Sigmoid colon (tissue), 7 donors: ENCODE measurements at places on chromosomes 1 and 21. TPM values are rescaled to one million over a fixed set of nuclear protein-coding genes. Genes with fewer than 3 reads are reported as not detected.

GRCh38 chr1:25123551-25123950 is 108.8 kb downstream of the SYF2 start:
- DNase-seq: no peak

GRCh38 chr1:176101951-176102642 is 105.0 kb downstream of the COP1 start:
- DNase-seq: no peak

TDRD5 gene
- total RNA-seq: not detected

GRCh38 chr1:64701886-64702285 is 43.0 kb upstream of the RAVER2 start:
- no peak for DNase-seq

GRCh38 chr1:101162736-101163735 is 73.8 kb upstream of the S1PR1 start:
- DNase-seq: no peak

DNA sequence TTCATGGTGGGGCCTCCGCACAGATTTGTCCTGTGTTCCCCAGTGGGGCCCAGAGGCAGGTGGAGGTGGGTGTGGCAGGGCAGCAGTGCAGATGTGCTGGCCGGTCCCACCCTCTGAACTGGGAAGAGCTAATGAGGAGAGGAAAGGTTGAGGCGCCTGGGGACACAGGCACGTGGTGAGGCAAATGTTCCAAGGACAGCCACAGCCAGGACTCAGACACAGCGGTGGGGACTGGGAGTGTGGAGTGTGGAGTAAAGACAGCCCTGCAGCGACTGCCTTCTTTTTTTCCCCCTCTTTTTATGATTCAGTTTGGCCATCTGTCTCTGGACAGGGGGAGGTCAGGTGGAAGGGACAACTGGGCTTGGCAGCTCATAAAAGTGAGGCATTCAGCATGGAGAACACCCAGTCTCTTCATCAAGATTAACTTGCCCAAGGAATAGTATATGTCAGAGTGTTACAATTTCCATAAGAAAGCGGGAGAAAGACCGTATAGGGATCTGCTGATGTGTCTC is 104.2 kb upstream of the GCLM start:
- no peak for DNase-seq

CRYAA gene
- not detected for total RNA-seq

DNA sequence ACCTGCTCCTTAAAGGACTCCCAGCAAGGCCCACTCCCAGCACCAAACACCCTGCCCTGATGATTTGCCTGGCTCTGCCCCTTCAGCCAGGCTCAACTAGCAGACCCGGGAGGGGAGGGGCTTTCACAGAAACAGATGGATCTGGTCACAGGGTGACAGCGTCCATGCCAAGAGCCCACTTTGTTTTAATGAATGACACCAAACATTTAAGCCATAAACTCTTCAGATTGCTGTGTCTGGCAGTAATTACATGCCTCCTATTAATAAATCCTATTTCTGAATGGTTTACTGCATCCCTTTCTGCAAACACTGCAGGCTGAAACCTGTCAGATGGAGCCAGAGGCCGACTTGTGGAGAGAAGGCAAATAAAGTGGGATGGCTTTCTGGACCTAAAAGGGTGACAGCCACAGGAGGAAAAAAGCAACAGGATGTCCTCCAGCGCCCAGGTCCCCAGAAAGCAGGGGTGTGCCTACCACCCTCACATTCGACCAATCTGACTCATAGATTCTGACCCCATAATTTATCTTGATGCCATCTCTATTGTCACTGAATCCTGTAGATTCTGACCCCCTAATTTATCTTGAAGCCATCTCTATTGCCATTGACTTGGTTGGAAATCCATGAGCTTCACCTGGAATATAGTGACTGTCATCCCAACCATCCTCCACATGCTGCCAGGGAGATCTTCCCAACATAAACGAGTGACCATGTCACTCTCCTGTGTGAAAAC is 200.9 kb downstream of the PLPP3 start:
- DNase-seq: peak; percentile 62

DNA sequence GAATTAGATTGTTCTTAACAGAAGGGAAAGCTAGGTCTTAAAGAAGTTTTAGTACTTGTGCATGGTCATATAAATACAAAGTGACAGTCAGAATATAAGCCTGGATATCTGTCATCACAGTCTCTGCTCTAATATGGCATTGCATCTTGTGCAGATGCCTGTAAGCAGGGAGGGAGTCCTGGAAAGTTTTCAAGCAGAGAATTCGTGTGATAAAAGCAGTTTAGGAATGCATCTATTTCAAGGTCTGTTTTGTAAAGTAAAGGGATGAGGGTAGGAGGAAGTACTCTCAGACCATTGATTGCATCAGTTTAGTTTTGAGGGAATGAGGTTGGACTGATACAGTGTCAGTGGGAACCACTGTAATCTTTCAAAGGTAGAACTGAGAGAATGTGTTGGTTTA is 30.6 kb downstream of the IARS2 start:
- no peak for DNase-seq

GRCh38 chr1:214404154-214404553 is 123.2 kb downstream of the SMYD2 start:
- no peak for DNase-seq

MNDA gene
- total RNA-seq: 7.7 TPM

DNA sequence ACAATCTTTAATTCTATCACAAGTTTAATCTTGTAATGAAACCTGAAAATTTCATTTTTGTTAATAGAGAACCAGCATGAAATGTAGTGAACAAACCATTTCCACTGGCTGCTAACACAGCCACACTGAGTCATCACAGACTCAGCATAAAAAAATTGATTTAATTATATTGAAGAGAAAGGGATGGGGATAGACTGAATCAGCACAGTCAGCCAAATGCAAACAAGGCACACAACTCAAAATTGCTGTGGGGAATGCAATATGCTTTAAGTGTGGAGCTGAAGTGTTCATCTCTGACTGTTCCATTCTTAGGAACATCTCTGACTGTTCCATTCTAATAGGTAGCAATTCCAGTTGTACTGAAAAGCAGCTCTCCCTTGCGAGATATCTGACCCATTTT is 299.8 kb downstream of the MRPL39 start:
- no peak for DNase-seq

AKR7A3 gene
- 1.9 TPM for total RNA-seq

GRCh38 chr1:150493175-150493574 is 6.0 kb downstream of the TARS2 start:
- peak; percentile 32 for DNase-seq

GRCh38 chr1:93556291-93556690 is 108.4 kb downstream of the FNBP1L start:
- no peak for DNase-seq

DNA sequence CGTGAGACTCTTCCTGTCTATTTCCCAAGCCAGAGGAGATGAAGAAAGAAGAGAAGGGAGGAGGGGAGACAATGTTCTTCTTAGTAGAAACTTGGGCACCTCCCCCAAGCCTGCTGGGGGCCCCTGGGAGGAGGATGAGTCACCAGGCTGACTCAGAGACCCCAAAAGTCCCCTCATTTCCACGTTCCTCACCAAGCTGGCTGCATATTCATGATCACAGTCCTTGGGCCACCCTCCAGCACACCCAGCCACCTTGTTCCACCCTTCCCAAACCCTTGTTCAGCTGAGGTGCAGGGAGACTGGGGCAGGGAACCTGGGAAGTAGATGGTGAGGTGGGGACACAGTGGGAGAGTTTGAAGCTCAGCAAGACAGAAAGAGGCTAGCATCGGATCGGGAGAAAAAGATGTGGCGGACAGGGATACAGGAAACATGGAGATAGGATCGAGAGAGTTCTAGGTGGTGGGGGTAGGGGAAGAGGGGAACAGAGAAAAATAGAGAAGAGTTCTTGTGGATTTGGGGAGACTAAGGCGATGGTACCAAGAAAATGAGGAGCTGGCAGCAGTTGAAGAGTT is 712 bp downstream of the RAB13 start:
- DNase-seq: peak; percentile 86

UMODL1 gene
- not detected for total RNA-seq

- DNase-seq: no peak
These were observed 313.0 kb upstream of the PLXNA2 start for GRCh38 chr1:208557046-208557722.

GRCh38 chr1:43557744-43558245 is 27.1 kb downstream of the PTPRF start:
- DNase-seq: peak; percentile 78

- DNase-seq: peak; percentile 14
These were observed 7.8 kb upstream of the PTPRF start for GRCh38 chr1:43522776-43523480.

DNA sequence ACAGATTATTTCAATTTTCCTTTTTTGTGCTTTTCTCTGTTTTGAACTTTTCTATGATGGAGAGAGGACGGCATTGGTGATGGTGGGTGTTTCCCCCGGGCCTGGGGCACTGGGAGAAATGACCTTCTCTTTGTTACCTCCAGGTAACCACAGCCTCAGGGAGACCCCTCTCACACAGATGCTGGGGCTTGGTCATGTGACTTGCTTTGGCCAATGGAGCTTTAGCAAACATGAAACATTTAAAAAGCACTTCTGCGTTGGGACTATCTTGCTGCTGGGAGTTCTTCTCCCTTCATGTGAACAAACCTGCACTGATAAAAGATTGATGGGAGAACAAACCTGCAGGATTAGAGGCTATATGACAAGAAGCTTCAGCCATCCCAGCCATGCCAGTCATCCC is 122.9 kb downstream of the NGF start:
- no peak for DNase-seq

DNA sequence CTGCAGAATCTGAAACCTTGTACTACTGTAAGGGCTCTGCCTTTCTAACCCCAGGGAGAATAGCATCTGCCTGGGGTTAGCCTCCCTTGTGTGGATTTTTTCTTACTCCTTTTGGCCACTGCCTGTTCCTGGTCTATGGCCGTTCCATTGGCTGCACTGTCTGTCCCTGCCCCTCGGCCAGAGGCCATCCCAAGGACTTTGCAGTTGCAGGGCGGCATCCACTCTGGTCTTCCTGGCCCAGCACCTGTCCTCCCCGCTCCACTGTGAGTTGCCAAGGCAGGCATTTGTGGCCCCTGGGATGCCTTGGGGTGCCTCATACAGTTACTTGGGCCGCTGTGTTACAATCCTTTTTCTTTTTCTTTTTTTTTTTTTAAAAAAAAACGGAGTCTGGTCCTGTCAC is 45.8 kb downstream of the PDE9A start:
- peak; percentile 40 for DNase-seq

- peak; percentile 42 for DNase-seq
These were observed 366.9 kb upstream of the VAMP3 start for GRCh38 chr1:7404046-7404742.

GRCh38 chr1:11790880-11791715 is 14.7 kb downstream of the MTHFR start:
- peak; percentile 97 for DNase-seq

PROK1 gene
- total RNA-seq: 3.2 TPM

PYHIN1 gene
- 0.82 TPM for total RNA-seq

DNA sequence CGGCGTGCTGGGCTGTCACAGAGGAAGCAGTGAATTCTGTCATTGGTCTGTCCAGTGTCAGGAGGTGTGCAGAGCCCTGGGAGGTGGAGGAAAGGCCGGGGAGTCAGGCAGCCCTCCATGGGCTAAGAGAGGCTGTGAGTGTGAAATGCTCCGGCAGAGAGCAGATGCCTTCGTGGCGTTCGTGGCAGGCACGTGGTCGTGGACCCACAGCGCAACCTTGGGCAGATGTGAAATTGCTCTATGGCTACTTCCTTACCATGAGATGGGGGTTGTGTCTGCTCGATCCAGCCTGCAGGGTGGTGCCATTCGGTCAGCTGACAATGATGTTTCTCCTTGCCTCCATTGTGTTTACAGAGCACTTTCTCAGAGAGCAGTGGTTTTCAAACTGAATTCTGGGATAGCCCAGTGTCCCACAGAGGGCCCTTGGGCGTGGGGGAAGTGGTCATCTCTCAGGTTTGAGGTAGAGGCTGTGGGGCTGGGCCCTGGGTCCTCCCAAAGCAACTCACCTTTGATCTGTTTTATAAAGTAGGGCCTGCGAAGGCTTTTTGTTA is 27.9 kb downstream of the TNFRSF1B start:
- DNase-seq: no peak

- no peak for DNase-seq
These were observed 258.7 kb downstream of the AGBL4 start for GRCh38 chr1:49765034-49765433.

GRCh38 chr1:15803380-15803779 is 4.1 kb downstream of the UQCRHL start:
- DNase-seq: no peak

CHRM3 gene
- total RNA-seq: 63.8 TPM

GRCh38 chr21:46448108-46448507 is 10.6 kb upstream of the DIP2A start:
- no peak for DNase-seq

- no peak for DNase-seq
These were observed 52.6 kb downstream of the ABCA4 start for GRCh38 chr1:94068096-94068998.

DNA sequence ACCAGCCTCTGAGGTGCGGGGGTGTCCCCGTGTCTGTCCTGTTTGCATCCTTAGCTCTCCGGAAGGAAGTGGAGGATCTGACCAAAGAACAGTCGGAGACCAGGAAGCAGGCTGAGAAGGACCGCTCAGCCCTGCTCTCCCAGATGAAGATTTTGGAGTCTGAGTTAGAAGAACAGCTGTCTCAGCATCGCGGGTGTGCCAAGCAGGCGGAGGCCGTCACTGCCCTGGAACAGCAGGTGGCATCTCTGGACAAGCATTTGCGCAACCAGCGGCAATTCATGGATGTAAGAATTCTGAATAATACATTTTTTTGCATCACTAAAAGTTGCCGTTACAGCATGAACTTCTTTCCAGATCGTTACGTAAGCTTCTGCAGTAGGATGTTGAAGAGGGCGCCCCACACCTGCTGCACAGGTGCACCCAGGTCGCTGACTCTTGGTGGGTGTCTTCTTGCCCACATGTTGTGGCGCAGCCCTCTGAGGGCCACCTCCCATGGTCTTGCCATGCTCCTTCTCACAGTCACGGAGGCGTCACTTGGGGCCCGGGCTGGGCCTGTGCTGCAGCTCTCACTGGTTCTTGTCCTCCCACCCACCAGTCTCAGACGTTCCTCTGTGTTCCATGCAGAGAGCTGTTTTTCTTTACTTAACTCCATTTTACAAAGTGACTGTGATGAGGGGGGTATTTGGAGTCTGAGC is 61.3 kb upstream of the DIP2A start:
- no peak for DNase-seq

GRCh38 chr21:15329191-15329590 is 264.4 kb upstream of the NRIP1 start:
- DNase-seq: no peak

CLCA4 gene
- total RNA-seq: not detected

GRCh38 chr21:33761441-33762036 is 119.2 kb downstream of the ITSN1 start:
- DNase-seq: no peak

SLC35D1 gene
- total RNA-seq: 10.7 TPM

RPTN gene
- total RNA-seq: not detected

DNA sequence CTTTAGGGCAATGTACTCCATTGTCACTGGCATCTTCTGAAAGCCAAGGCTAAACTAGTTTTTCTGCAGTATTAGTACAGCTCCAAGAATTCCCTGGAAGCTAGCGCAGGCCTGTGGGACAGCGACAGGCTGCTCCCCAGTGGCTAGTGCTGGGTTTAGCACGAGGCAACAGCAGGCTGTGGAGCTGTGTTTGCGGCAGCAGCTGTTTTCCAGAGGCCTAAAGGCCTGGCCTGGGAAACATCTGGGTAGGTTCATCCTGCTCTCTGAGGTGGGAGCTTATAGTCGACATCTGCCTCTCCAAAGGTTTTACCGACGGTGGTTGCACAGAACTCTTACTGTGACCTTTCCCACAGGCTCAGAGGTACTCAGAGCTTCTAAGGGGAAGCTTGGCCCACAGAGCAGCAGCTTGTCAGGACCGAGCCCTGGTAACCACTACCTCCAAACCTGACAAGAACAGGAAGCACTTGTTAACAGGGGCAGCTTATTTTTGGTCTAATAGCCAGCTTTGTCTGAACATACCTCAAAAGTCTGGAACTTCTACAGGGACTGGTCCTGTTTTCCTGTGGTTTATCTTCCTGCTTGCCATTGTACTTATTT is 17.2 kb downstream of the CC2D1B start:
- no peak for DNase-seq
